ENCODE measurements at places on chromosomes 11 and 22. TPM values are rescaled to one million over a fixed set of nuclear protein-coding genes. Genes with fewer than 3 reads are reported as not detected.

INS gene
- not detected for total RNA-seq

P2RX6 gene
- total RNA-seq: not detected

IGF2 gene
- total RNA-seq: 0.60 TPM

NUDT8 gene
- 5.4 TPM for total RNA-seq

PLAAT4 gene
- total RNA-seq: 6.3 TPM

CXCR5 gene
- total RNA-seq: not detected

Measured in dermis lymphatic vessel endothelial cell (primary cell).